Activated naive CD4-positive, alpha-beta T cell treated with Interleukin-2 at 50 U/mL for 16 hours (primary cell): ENCODE measurements at places on chromosomes 12 and 14.

GRCh38 chr12:23014749-23015148, 389.8 kb downstream of the ETNK1 start:
- no peak for DNase-seq

- no peak for DNase-seq
Measured at GRCh38 chr14:22122829-22123560, 449.4 kb upstream of the OR4E1 start.

DNA sequence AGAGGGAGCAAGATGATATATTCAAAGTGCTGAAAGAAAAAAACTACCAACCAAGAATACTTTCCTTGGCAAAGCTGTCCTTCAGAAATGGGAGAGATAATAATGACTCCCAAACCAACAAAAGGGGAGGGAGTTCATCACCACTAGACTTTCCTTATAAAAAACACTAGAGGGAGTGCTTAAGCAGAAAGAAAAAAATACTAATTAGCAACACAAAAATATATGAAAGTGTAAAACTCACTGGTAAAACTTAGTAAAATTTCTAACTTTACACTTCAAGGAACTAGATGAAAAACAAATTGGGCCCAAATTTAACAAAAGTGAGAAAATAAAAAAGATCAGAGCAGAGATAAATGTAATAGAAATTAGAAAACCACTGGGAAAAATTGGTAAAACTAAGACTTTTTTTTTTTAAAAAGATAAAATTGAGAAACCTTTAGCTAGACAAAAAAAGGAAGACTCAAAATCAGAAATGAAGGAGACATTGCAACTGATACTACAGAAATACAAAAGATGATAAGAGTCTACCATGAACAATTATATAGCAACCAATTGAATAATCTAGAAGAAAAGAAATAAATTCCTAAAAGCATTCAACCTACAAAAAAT, 60.4 kb upstream of the FAR2 start:
- DNase-seq, result no peak

DNA sequence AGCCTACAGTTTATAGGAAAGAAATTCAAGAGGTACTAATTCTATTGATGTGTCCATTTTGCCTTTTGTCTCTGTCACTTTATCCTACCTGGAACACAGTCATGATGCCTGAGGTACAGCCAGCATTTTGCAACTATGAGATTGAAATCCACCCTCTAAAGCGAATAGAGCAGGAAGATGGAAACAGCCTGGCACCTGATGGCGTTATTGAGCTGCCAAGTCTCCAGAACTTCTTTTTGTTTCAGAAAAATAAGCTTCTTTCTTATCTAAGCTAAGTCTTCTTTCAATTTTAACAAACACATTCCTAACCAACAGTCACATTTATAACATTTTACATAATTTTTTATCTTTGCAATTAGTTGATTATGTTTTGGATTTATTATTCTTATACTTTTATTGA, 182.1 kb downstream of the PAWR start:
- no peak for DNase-seq

DNA sequence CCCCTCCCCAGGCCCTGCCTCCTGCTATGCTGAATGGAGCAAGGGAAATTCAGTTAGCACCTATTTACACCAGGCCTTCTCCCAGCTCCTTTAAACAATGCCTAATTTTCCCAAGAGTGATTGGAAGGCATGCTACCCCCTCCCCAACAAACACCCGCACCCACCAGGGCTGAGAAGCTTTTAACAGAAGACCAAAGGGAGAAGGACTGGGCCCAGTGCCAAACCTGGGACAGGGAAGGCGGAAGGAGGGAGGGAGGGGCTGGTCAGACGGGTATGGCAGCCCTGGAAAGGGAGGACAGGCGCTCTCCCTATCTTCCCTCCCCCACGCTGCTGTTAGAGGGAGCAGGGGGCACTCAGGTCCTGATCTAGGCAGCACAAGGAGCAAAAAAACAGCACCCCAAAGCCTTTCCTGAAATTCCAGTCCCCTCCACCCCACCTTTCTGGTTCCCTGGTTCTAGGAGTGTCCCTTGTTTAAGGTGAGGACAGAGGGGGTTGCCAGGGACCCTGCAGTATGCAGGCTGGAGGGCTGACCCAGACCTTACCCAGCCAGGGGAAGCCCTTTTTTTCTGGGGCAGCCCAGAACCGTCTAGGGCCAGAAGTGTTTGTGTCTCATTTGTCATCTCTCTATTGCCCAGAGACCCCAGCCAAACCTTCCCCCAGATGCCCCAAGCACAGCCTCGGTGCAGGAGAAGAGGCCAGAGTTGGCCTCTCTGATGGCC, 2.4 kb upstream of the KRT8 start:
- no peak for DNase-seq

- DNase-seq, result peak; percentile 2
Measured at GRCh38 chr12:79689477-79690141, 1.2 kb downstream of the PAWR start.

DNA sequence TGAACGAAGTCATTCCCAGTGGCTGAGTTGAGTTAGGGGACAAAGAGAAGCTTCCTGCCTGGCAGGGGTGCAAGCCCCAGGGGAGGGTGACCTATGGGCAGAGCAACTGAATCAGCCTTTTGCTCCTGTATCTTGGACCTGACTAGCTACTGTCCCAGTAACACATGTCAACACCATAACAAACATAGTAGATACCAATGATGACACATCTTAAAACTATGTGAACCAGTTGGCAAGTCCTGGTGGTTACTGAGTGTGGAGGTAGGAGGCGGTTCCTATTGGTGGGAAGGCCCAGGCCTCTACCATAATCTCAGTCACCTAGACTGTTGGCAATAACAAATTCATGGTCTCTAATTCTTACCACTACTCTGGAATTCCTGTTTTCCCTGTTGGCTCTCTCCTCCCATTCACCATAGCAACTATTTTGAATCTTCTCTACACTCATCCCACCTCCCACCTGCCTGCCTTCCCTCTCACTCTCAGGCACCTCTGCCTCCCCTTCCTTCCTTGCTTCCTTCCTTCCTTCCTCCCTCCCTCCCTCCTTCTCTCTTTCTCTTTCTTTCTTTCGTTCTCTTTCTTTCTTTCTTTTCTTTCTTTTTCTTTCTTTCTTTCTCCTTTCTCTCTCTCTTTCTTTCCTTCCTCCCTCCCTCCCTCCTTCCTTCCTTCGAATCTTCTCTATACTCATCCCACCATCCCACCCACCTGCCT, 8.1 kb upstream of the P2RX7 start:
- DNase-seq, result peak; percentile 54

DNA sequence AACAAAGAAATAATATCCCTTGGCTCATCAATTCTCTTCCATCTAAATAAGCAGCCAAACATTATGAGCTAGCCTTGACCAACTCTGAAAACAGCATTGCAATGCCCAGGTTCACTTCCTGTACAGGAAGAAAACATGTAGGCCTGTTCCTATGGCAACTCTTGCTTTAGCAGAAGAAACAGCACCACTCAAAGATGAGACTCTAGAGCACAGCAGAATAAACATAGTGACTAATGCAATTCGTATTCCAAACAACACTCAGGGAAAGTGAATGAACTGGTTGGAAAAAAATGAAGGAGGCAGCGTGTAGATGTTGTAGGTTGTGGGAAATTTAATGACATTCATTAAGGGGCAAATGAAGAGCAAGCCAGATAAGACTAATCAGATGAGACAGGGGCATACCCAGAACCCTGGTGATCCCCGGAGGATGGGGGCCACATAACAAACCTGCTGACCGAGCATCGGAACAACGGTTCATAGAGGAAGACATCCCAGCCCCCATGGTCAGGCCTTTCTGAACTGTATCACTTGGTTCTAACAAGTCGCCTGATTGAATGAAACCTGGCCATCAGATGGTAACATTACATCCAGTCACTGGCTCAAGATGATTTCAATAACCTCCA, 9.0 kb downstream of the ARHGDIB start:
- no peak for DNase-seq

GRCh38 chr12:60594035-60594711, 998.3 kb downstream of the SLC16A7 start:
- DNase-seq, result no peak

- DNase-seq, result no peak
Measured at GRCh38 chr14:101972126-101972866, 7.9 kb downstream of the DYNC1H1 start.

- no peak for DNase-seq
Measured at GRCh38 chr14:101734246-101734847, 27.2 kb upstream of the PPP2R5C start.

GRCh38 chr14:67440513-67440912, 28.5 kb upstream of the PLEK2 start:
- DNase-seq, result no peak

GRCh38 chr12:91127306-91127705, 16.0 kb upstream of the LUM start:
- DNase-seq, result no peak

DNA sequence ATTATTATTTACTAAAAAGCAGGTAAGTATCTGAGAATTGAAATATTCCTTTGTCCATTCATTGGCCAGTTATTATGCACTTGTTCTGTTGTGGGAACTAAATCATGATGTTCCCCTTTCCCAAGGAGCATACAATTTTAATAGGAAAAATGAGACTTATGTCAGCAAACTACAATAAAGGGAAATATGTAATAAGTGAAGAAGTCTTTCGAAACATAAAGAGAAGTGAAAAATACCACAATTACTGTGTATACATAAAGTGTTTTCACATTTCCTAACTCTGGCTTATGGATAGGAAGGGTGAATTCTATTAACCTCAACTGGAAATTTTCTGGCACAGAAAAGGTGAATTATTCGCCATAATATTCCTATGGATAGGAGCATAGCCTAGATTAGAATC, 78.4 kb upstream of the DNM1L start:
- no peak for DNase-seq

DNA sequence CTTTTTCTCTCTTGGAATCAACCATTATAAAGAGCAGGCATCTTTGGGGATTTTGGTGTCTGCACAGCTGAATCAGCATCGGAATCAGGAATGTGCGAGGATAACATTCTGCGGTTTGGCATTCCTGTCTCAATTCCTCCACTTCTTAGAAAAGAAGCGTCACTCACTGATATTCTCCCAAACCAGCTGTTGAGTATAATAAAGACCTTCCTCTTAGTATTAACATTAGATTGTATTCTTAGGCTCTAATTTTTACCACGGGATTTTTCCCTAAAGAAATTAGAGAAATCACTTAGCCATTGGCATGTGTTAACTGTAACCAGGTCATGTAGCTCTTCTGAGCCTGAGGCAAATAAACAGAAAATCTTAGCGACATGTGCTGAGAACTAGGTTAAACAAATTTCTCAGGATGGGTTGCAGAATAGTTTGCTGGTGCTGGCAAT, 128.7 kb downstream of the TMX1 start:
- DNase-seq, result no peak

DNA sequence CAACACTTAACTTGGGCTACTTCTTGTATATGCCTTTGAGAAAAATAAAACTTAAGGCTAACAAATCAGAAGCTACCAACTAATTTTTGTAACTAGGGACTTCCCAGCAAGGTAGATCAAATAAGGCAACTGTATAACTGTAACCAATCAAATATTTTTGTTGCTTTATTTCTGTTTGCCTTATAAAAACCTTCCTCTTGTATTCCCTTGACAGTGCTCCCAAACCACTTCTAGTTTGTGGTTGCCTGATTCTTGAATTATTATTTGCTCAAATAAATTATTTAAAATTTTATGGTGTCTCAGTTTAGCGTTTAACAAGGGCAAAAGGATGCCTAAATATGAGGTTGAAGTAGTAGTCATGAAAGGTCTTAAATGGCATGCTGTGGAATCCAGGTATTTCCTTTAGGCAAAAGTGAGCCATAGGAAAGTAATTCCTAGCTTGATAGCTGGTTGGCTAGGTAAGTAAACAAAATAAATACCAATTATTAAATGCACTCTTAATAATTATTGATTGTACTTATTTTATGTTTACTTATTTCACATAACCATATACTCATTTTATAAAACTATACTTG, 632.6 kb downstream of the RPL10L start:
- no peak for DNase-seq

- DNase-seq, result peak; percentile 57
Measured at GRCh38 chr12:121060149-121061001, 21.3 kb upstream of the OASL start.

DNA sequence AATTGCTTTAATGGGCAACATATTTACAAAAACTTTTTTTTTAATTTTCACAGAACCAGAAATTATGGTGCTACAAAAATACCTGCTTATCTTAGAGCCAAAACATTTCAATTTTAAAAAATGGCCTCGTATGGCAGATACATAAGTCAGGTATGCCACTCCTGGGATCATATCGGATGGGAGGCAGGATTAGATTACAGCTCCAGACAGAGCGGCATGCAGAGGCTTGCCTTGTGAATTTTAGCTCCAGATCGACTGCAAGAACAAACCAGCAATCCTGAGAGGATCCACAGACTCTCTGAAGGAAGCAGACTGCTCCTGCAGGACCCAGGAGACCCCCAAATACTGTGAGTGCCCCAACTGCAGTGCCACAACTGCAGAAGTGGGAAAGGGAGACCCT, 169.3 kb upstream of the AMIGO2 start:
- no peak for DNase-seq

GRCh38 chr12:118900993-118901392, 80.3 kb upstream of the SRRM4 start:
- no peak for DNase-seq

- no peak for DNase-seq
Measured at GRCh38 chr12:42056130-42056529, 88.5 kb downstream of the GXYLT1 start.

DNA sequence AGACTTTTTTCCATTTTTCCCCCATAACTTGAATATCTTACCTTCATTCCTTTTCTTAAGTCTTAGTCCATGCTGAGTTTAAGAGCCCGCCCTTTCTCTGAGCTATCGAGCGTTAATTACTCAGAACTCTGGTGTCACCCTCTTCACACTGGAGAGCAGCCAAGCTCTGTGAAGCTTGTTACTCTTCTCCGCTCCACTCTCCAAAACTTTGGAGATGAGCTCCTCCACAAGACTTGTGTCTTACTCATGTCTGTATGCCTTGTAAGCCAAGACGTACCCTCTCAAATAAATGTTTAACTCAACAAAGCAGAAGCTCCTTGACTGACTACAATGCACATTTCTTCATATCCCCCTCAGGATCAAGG, 54.7 kb downstream of the DICER1 start:
- DNase-seq, result no peak

DNA sequence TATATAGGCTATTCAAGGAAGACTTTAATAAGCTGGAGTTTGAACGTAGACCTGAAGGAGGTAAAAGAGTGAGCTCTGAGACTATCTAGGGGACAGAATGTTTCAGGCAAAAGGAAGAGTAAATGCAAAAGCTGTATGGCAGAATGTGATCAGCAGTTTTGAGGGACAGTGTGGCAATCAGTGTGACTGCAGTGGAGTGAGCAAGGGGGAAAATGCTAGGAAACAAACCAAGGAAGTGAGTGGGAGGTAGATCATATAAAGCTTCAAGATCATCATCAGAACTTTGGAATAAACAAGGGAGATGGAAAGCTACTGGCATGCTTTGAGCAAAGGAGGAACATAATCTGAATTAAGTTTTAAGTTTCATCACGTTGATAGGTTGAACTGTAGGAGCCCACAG, 67.5 kb upstream of the BTG1 start:
- no peak for DNase-seq
